NCI-H1930 (cell line): ENCODE measurements at places on chromosomes 3 and 15.

- DNase-seq, result no peak
Measured at GRCh38 chr3:156516284-156516683, 38.6 kb downstream of the SSR3 start.

GRCh38 chr3:105788593-105788992, 80.2 kb downstream of the CBLB start:
- DNase-seq, result no peak

DNA sequence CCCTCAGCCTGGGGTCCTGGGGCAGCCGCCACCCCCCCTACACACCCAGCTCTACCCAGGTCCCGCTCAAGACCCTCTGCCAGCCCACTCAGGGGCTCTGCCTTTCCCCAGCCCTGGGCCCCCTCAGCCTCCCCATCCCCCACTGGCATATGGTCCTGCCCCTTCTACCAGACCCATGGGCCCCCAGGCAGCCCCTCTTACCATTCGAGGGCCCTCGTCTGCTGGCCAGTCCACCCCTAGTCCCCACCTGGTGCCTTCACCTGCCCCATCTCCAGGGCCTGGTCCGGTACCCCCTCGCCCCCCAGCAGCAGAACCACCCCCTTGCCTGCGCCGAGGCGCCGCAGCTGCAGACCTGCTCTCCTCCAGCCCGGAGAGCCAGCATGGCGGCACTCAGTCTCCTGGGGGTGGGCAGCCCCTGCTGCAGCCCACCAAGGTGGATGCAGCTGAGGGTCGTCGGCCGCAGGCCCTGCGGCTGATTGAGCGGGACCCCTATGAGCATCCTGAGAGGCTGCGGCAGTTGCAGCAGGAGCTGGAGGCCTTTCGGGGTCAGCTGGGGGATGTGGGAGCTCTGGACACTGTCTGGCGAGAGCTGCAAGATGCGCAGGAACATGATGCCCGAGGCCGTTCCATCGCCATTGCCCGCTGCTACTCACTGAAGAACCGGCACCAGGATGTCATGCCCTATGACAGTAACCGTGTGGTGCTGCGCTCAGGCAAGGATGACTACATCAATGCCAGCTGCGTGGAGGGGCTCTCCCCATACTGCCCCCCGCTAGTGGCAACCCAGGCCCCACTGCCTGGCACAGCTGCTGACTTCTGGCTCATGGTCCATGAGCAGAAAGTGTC, 30.2 kb downstream of the PTPN23 start:
- DNase-seq, result no peak

DNA sequence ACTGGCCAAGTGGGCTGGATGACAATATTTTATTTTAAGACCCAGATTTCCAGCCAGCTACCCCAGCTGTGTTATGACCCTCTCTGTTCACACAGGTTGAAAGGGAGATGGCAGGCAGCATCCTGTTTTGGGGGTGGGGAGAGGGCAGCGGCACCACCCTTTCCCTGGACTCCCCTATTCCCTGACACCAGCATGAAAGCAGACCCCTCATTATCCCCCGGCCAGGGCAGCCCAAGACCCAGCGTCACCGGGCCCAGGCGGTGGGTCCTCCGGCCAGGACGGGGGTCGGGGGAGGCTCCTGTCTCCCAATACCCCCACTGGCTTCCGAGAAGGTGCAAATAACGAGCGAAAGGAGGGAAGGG, 127.6 kb upstream of the MEF2A start:
- no peak for DNase-seq

GRCh38 chr15:42547918-42548248, 710 bp downstream of the LRRC57 start:
- no peak for DNase-seq

DNA sequence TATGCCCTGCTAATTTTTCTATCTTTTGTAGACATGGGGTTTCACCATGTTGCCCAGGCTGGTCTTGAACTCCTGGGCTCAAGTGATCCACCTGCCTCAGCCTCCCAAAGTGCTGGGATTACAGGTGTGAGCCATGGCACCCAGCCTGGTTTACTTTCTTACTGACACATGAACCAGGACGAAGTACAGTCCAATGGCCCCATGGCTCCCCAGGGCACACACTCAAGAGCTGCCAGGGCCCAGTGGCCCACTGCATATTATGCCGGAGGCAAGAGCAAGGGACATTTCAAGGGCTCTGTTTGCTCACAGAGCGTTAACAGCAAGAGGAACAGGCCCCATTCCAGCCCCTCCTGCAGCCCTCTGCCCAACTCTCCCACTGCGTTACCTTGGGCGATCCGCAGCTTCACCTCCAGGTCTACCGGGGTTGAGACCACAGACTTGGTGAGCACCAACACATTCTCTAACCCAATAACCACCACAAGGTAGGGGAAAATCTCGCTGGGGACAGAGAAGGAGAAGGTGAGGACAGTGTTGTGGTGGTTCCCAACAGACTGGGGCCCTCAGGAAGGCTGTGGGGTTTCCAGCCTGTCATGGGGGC, 42.8 kb downstream of the PTPN23 start:
- DNase-seq, result no peak

DNA sequence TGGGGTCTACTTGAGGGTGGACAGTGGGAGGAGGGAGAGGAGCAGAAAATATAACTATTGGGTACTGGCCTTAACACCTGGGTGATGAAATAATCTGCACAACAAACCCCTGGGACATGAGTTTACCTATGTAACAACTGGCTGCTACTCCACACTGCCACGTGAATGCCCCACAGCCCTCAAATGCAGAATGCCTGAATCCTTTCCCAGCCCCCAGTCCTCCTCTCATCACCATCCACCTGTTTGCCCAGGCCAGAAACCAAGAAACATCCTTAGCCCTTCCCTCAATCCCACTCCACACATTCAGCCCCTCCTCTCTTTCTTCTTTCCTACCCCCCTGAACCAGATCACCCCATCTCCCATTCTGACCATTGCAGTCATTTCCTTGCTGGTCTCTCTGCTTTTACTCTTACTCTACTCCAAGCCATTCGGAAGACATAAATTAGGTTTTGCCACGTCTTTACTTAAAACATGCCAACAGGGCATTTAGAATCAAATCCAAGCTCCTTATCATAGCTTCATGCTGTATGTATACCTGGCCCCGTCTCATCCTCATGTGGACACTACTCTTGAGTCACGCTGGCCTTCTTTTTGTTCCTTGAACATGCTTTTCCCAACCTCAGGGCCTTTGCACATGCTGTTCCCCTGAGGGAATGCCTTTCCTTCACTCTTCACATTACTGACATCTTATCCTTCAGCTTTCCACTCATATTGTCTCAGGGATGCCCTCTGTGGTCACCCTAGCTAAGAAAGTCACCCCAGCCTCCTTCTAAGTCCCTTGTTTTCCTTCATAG, 137.5 kb upstream of the ABHD17C start:
- DNase-seq, result no peak

- no peak for DNase-seq
Measured at GRCh38 chr15:80967991-80968510, 21.6 kb downstream of the MESD start.

- DNase-seq, result no peak
Measured at GRCh38 chr3:100483529-100483928, 8.9 kb upstream of the TMEM45A start.

DNA sequence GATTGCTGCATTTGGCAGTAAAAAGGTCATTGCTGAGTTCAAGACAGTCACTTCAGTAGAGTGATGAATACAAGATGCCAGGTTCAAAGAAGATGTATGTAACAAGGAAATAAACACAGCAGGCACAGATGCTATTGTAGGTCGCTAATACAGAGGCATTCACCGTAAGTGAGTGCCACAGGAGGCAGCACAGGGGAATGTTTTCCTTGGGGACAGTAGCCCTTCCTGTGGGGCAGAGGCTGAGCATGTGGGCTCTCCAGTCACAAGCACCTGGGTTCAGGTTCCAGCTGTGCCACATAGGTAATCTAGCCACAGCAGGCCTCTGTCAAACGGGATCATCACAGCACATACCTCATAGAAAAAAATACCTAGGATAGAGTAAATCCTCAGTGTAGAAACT, 86.3 kb downstream of the RSL24D1 start:
- no peak for DNase-seq

DNA sequence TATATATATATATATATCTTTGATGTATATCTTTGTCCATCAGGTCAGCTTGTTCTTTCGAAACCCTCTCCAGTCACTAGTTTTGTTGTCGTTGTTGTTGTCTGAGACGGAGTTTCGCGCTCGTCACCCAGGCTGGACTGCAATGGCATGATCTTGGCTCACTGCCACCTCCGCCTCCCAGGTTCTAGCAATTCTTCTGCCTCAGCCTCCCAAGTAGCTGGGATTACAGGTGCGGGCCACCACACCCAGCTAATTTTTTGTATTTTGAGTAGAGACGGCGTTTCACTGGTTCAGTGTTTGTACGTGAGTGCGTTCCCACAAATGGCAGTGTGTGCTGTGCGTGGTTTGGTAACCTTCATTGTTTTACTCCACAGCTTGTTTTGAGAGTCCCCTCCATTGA, 51.7 kb downstream of the ZDHHC19 start:
- DNase-seq, result no peak

- no peak for DNase-seq
Measured at GRCh38 chr15:68601206-68602197, 22.7 kb downstream of the CORO2B start.

GRCh38 chr3:160475884-160476283, 26.3 kb upstream of the TRIM59 start:
- DNase-seq, result no peak

- DNase-seq, result no peak
Measured at GRCh38 chr15:43749690-43750345, 3.6 kb downstream of the PDIA3 start.

GRCh38 chr3:102259663-102260062, 175.2 kb upstream of the ZPLD1 start:
- DNase-seq, result no peak

DNA sequence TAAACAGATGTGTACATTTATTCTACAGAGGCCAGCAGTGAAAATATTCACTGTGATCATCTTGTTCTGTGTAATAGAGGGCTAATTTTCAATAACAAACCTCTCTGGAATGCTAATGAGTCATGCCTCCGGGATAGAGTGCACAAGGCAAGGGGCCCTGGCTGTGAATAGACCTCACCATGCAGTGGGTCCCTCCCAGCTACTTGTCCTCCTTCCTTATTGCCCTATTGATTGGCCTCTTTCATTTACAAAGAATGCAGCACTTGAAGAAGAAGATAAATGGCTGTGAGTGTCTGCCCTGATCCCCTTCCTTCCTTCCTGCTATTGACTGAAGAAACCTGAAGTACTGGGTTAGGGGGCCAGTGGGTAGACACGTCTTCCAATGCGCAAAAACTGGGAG, 436.3 kb downstream of the WDR72 start:
- no peak for DNase-seq

GRCh38 chr3:147301781-147302180, 104.6 kb downstream of the ZIC4 start:
- no peak for DNase-seq
